ENCODE measurements at places on chromosomes 4 and X.
A peak's percentile ranks its signal among the peaks of the same experiment; 100 is the strongest.

GRCh38 chrX:71250841-71251240 is 3.1 kb downstream of the ZMYM3 start:
- DNase-seq, result no peak

DNA sequence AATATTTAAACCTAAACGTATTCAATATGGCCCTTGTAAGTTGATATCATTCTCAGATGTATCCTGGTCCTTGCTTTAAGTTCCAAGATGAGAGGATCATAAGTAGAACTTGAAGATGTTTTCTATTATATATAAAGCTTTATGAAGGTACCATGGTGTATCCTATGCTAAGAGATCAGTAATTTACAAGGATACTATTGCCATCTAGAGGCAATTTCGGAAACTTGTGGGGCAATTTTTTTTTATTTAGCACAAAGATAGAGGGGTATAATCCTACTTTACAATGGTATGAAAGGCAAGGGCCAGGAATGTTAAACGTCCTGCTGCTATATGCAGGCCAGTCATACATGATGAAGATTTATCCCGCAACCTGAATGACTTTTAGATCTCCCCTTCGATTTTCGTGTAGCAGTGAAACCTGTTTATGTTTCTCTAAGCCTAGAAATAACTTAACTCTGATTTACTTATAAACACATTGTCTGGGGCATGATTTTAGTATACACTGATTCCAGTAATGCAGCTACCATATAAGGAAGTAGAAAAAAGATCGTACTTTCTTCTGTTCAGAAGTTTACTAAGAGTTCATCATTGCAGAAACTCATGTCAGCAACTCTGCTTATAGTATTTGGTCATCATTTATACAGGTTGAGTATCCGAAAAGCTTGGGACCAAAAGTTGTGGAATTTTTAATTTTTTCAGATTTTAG is 2.6 kb downstream of the SLC25A31 start:
- DNase-seq, result no peak

GRCh38 chr4:179804440-179804839 is 2362.2 kb upstream of the AGA start:
- no peak for DNase-seq

- DNase-seq, result no peak
Observed at GRCh38 chrX:66544181-66544580, 94.7 kb downstream of the EDA2R start.

DNA sequence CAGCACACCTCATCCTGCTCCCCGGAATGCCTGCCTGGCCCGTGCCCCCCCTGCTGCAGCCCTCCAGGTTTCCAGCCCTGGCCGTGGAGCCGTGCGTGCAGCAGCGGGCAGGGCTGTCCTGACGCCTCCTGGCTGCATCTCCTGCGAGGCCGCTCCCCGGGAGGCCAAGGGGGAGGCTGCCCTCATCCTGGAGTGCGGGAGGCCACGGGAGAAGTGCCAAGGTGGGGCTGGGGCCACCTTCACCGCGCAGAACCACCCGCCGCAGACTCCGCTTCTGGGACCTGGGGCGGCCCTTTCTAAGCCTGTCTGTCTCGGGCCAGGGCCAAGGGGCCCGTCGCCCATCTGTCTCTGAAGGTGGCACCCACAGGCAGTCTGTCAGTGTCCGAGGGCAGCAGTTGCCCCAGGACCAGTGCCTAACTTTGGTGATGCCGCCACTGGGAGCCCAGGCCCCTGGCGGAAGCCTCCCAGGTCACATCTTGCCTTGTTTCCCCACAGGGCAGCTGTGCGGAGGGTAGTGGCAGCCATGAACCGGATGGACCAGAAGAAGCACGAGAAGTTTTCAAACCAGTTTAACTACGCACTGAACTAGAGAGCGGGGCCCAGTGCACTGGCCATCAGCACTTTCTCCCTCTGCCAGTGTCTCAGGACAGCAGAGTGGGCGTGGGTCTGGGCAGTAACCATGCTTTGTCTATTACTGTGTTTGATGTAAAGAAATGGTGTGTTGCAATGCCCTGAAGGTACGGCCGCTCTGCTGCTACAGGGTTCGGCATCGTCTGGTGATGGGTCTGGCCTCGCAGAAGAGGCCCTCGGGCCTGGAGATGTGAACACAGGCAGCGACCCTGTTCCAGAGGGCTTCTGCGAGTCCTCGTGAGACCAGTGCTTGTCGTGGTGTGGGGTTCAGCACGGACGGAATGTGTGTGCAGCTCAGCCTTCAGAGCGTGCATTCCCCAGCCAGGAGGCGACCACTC is 20.6 kb downstream of the NKX1-1 start:
- DNase-seq, result no peak

DNA sequence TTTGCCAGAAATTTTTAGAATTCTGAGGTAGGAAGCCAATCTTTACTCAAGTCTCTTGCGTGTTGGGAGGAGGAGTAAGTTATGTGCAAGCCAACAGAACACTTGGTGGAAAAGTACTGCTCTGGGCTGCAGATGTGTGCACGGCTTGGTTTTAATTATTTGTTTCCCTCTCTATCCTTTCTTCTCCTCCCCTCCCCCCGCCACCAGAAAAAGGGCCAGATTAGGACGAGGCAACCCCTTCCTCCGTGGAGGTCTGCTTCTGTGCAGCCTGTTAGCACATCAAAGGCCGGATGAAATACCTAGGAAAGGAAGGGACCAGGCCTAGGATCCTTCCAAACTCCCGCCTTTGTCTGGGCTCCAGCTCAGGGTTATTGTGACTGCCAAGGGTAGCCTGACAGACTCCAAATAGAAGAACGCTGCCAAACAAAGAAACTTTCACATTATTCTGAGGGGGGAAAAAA is 1.0 kb upstream of the PGRMC1 start:
- no peak for DNase-seq

GRCh38 chrX:73930300-73930699 is 367.3 kb downstream of the CHIC1 start:
- DNase-seq, result no peak

- DNase-seq, result no peak
Observed at GRCh38 chr4:105061731-105062130, 84.9 kb upstream of the TET2 start.

- DNase-seq, result no peak
Observed at GRCh38 chr4:159205466-159205865, 102.6 kb downstream of the RAPGEF2 start.

GRCh38 chr4:147732518-147733235 is 789 bp downstream of the ARHGAP10 start:
- peak; percentile 53 for DNase-seq

GRCh38 chr4:4518747-4519146 is 23.1 kb downstream of the STX18 start:
- no peak for DNase-seq

GRCh38 chr4:165612936-165613335 is 234.1 kb downstream of the CPE start:
- DNase-seq, result no peak

GRCh38 chrX:153610836-153611213 is 11.9 kb upstream of the CCNQ start:
- no peak for DNase-seq

GRCh38 chr4:19684084-19684483 is 567.6 kb upstream of the SLIT2 start:
- no peak for DNase-seq

DNA sequence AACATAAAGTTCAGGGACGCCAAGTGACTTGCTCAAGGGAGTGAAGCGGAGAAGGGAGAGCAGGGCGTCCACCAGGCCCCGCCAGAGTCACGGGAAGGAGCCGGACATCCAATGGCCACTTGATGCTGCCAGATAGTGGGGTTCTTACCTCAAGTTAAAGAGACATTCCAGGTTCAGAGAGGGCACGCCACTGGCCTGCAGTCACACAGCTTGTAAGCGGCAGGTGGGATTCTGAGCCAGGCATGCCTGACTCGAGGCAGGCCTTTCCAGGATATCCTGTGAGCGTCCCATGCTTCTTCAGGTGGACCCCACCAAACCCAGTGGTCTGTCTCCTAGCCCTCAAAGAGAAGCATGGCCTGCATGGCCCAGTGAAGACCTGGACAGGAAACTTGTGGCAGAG is 2.4 kb downstream of the MAN2B2 start:
- no peak for DNase-seq

Data from activated CD8-positive, alpha-beta memory T cell treated with anti-CD3 and anti-CD28 coated beads, Interleukin-2, amount 50 U/mL, for 48 hours (primary cell).